ENCODE measurements at places on chromosomes 2 and 18.

DNA sequence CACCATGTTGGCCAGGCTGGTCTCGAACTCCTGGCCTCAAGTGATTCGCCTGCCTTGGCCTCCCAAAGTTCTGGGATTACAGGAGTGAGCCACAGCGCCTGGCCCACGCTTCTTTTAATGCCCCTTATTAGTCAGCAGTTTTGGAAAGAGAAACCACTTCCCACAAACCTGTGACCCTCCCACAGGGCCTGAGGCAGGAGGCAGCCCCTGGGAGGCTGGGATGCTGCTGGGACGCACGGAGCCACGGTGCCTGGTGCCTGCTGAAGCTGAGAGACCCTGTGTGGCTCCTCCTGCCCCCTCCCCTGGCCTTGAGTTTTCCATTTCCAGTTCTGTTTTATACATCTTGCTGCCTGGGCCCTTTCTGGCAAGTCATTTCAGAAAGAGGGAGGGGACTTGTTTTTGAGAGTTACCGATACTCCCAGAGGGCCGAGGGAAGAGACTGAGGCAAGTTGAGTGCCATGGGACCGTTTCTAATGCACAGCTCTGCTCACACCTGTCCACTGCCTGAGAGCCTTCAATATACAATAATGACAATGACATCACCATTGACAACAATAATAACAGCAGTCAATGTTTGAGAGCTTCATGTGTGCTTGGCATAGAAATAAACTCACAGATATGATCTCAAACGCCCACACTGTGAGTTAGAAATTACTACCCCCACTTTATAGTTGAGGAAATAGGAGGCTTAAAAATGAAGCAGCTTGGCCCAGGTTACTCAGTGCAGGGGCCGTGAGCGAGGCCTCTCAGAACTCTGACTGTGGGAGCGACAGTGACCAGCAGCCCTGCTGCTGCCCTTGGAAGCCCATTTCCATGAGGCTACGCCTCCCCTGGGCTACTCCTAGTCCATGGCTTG, 78.1 kb upstream of the YWHAQ start:
- no peak for DNase-seq

DNA sequence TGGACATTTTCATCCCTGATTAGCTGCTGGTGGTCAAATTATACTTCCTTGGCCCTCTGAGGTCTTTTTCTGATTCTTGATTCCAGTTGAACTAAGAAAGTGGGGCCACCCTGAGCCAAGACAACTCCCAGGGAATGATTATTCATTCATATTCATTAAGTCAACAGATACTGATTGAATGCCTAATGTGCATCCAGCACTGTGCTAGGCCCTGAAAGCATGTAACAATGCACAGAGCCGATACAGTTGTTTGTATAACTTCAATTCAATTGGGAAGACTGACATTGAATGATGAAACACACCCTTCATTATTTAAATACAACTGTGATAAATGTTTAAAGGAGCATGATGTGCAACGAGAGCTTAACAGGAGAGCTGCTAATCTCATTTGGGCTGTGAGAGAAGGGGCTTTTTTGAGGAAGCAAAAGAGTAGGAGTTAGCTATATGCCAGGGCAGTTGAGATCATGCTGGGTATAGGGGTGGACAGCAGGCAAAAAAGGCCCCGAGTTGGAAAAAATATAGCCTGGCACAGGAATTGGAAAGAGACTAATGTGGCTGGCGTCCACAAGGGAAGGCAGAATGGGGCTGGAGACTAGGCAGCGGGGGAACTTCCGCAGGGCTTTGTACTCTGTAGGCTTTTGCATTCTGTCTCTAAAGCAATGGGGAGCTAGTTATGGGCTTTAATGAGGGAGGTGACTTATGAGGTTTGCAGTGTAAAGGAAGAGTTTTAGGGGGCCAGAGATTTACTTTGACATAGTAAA, 57.2 kb upstream of the ACVR1 start:
- no peak for DNase-seq

DNA sequence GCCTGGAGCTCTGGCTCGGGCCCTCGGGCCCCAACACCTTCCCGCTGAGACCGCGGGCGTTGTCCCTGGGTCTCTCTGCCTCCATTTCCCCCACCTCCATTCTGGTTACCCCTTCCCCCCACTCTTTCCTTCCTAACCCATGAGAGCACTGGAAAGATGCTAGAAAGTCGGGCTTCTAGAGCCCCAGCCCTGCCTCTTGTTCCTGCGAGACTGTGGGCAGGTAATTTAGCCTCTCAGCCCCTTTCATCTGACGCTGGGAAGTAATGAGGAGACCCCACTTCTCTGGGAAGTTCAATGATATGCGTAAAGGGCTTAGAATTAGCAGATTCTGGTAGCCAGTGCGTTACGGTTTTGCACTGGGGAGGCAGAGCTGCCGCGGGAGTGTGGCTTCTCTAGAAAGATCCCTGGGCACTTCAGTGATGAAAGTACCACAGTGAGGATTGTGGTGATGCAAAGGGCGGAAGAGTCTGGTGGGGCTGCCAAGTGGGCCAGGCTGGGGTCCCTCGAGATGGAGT, 16.2 kb upstream of the ECEL1 start:
- no peak for DNase-seq

- no peak for DNase-seq
These were observed 164.7 kb downstream of the AGAP1 start for GRCh38 chr2:235658351-235659174.

GRCh38 chr2:212005085-212005671, 533.4 kb downstream of the ERBB4 start:
- no peak for DNase-seq

DNA sequence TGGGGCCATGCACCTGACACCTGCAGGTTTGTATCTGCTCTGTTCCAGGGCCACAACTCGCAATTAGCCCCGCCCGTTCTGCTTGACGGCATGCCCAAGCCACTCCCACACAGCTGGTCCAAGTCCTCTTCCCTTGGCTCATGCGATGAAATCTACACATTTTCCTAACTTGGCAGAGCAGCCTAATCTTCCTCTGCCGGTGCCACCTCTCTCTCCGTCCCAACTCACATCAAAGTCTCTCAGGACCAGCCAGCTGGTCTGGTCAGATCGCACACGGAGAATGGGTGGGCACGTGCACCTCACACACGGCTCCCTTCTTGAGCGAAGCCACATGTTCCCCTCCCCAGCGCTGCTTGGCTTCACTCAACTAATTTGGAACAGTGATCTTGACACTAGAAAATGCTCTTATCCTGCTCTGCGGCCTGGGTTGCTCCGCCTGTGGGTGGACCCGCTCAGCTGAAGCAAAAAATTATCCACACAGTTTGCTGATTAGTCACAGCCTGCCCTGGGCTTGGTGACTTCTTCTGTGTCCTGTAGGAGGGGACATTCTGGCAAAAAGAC, 176.7 kb downstream of the NRP2 start:
- DNase-seq: no peak

DNA sequence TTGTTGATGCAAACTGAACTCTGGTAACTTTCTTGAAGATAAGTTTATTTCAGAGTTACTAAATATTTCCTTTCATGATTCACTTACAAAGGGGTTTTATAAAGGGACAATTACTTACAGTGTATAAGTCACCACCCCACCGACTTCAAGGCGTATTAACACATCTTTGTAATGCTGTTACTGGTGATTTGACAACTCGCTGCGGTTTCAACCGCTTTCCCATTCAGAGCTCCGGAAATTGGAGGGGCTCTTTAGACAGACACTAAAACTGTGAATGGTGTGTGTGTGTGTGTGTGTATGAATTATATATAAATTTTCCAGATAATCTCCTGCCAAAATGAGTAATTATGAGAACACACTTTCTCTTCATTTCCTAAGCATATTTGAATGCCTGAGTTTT, 4.9 kb downstream of the TM4SF20 start:
- DNase-seq: no peak

DNA sequence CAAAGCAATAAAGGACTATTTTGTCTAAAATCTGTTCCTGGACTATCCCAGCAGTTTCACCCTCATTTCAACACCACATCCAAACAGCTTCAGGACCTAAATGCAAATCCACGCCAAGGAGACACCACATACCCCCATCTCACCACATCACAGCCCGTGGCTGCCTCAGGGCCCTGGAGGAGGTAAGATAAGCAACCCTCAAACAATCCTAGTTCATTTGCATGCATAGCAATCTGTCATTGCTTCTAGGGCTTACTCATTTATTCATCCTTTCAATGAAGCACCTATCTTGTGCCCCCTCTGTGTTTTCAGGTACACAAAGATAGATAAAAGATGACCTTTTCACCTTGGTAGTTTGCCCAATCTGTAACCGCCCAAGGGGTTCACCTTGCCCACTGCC, 86.5 kb downstream of the VSNL1 start:
- no peak for DNase-seq

DNA sequence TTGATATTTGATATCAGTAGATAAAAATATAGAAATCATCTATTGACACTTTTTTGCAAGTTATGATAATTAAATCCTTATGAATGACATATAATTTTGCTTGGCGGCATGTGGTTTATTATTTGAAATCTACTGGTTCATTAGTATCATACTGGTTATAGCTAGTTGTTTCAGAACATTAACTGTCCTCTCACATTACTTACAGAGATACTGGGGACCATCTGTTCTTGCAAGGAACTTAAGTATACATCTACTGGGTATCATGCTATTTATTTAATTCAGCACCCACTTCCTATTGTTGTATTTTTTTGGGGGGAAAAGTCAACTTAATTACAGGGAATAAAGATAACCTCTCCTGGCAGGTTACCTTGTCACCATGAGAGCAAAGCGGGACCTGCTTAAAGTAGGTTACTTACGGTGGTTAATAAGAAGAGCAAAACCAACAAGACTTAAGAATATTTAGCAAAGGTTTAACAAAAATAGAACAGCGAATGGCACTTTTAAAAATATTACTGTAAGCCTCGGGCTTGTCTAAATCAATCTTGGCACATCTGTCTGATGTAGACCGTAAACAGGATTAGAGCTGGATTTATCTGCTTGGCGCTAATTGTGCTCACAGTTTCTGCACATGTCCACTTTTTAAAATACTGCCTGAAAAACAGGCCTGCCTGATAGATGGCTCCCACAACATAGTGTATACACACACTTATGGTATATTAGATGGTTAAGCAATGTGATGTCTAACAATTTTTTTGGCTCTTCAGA, 41.8 kb downstream of the CERKL start:
- no peak for DNase-seq

DNA sequence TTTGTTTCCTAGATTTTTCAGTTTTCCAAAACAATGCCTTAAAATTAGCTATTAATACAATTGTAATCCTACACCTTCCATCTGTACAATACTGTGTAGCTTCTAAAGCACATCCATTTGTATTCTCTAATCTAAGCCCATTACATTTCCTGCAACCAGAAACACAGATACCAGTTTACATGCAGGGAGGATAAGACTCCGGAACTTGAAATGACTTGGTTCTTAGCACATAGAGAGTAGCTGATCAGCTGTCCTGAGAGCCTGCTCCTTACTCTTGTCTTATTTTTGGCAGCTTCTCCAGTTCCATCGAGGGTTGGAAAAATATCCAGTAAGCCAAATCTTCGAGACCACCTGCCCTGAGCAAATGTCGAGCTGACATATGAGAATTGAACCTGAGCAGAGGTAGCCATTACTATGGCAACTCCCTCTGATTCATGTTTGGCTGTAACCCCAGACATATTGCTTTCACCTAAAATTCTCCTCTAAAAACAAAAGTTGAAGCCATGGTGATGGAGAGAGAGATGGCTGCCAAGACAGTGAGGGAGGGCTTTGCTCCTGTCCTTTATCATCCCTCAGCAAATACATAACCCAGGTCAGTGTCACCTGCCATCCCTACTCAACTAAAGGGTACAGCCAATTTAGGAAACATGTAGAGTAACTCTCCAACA, 542.8 kb downstream of the IRS1 start:
- no peak for DNase-seq

- DNase-seq: no peak
These were observed 29.8 kb downstream of the EPC2 start for GRCh38 chr2:148674063-148675020.

GRCh38 chr2:191869178-191869577, 22.3 kb upstream of the CAVIN2 start:
- no peak for DNase-seq

DNA sequence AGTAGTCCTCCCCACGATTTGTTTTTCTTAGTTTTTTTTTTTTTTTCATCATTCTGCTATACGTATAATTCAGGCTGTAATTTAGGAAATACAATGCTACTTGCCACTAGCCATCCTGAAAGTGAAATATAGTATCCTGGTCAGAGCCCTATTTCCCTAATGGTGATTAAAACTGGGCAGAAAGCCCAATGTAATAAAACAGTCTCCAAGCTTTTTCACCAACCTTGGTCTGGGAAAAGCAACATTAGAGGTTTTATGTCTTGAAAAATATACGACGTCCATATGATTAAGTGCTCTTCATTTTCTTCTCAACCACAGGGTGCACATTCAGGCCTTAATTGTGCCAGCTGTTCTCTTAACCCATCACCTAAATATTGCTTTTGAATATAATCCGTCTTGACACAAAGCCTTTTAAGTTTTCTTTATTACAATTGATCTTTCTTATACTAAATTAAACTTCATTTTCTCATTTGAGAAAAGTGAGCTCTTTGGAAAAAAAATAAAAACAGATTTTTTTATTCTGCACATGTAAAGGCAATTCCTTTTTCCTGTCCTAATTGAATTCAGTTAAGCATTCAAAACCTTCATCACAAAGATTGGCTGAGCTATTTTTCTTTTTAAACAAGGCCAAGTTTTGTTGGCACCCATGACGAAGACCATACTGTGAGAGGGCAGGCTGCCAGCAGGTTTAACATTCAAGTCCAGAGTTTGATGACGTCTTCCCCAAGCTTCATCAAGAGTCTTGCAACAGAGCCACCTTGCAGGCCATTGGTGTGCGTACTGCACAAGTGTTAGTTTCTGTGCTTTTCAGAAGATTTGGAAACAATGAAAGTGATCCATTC, 52.7 kb downstream of the MAP2 start:
- no peak for DNase-seq

- no peak for DNase-seq
These were observed 193.2 kb downstream of the INO80D start for GRCh38 chr2:205892665-205893259.

GRCh38 chr2:189312643-189313042, 128.6 kb upstream of the WDR75 start:
- no peak for DNase-seq

DNA sequence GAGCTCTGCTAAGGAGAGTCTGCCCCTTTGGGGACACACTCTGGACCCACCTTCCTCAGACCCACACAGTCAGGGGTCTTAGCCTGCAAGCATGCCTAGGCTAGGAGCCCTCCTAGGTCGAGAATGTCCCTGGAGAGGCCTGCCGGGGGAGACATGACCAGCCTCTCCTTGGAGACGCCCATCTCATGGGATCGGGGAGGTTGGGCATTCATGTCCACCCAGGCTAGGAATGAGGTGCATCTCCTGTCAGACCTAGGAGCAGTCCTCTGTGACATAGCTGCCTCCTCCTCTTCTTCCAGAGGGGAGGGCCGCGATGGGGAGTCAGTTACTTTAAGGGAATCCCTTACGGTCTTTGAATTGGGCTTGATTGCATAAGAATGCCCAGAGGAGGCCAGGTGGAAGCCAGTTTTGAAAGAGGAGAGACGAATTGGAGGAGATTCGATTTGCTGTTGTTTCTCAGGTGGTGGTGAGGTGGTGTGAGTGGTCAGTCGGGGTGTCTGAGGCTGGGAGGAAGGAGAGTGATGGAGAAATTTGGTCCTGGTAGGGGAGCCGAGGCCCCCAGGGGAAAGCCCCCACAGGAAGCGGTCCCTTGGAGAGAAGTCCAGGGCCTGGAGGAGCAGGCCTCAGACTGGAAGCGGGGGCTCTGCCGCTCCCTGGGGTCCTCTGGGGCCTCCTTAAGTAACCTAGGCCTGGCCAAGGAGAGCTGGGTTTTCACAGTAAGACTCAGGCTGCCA, 241.3 kb downstream of the DYSF start:
- DNase-seq: no peak

GRCh38 chr18:12786669-12787068, 83.8 kb downstream of the PSMG2 start:
- no peak for DNase-seq

GRCh38 chr18:49247781-49248180, 212.7 kb downstream of the DYM start:
- DNase-seq: no peak

All from stimulated activated CD8-positive, alpha-beta memory T cell treated with anti-CD3 and anti-CD28 coated beads, Interleukin-4, amount 100 ng/mL, for 4 hours (primary cell).